ENCODE measurements at places on chromosomes 5 and 9.

- DNase-seq, result no peak
These were observed 55.9 kb upstream of the IL17B start for GRCh38 chr5:149435015-149435376.

DNA sequence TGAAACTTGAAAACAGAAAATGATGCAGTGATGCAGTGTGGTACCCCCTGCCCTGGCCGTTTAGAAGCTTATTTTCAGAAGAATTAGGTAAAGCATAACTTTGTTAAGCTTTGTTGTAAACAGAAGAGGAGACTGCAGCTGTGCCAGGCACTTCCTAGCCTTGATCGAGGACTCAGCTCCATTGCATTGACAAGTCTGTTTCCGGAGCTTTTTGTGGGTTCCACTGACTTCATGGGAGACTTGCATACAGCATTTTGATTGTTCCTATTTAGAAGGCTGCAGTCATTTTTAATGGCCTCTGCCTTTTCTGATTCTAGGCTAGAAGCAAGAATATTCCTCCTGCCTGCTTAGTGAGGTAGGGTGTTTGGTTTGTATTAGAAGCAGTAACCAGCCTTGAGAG is 12.3 kb downstream of the MVB12B start:
- no peak for DNase-seq

DNA sequence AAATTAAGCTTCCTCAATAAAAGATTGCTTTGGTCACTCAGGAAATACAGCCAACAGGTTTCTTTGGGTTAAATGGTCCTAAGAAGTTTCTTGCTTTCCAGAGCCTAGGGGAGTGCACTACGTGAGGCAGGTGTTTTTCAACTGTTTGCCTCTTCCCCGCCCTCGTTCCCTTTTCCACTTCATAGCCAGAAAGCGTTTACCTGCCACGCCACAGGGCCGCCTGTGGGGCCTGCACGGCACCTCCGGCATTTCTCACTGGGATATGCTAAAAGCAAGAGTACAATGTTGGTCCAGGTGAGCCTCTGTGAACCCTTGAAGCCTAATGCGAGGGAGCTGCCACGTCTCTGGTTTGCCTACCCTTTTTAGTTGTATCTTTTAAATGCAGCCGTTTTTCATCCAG is 167.6 kb upstream of the OTULINL start:
- DNase-seq, result no peak

DNA sequence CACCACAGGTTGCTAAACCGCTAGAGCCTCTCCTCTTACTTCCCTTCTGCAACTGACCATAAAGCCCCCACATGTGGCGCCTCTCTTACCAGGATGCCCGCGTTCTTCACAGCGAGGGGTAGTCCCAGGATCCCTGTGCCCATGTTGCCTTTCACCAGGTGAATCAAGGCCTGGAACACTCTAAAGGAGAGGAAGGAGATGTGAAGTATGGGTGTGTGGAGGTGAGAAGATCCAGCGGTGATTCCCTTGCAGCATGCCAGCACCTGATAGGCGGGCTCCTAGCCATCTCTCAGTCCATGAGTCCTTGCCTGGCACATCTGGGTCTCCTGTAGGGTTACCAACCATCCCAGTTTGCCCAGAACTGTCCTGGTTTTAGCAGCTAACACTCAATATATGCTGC is 3.3 kb downstream of the SLC36A2 start:
- DNase-seq, result no peak

- no peak for DNase-seq
These were observed 77.9 kb downstream of the NDFIP1 start for GRCh38 chr5:142186514-142186856.

DNA sequence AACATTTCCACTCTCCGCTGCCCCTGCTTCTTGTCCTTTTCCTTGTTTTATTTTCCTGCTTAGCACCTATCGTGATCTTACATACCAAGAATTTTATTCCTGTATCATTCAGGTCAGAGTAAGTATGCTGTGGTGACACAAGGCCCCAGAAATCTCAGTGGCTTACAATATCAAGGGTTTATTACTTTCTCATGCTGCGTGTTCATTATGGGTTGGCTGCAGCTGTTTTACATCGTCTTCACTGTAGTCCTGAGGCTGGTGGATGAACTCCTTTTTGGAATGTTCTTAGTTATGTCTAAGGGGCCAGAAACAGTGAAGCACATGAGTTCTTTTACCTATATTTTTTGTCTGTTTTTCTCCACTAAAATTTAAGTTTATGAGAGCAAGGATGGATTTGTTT is 51.2 kb downstream of the FCHO2 start:
- no peak for DNase-seq

GRCh38 chr9:78127279-78128225 is 95.9 kb upstream of the GNAQ start:
- DNase-seq, result no peak

- no peak for DNase-seq
These were observed 362.7 kb upstream of the RFX3 start for GRCh38 chr9:3888497-3888858.

- no peak for DNase-seq
These were observed at the start of gene FER for GRCh38 chr5:108747774-108748400. Gene FER (plus strand): TSS chr5:108747897. CDS start chr5:108798183, 50,286 bp downstream.

DNA sequence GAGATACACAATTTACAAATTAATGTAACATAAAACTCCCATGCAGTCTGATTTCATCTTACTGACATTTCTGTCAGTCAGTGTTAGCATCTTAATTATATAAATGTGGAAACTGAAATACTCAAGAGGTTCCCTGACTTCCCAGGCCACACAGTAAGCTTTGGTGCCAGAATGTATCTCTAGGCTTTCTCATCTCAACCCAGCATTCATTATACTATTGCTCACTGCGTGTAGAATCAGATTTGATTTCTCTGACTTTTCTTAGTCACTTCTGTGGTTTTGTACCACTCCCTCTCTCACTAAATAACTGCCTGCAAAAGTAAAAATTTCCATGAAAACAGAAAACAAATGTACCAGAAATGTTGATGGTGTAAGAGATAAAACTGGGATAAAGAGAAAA is 31.7 kb upstream of the CDKN2B start:
- no peak for DNase-seq

DNA sequence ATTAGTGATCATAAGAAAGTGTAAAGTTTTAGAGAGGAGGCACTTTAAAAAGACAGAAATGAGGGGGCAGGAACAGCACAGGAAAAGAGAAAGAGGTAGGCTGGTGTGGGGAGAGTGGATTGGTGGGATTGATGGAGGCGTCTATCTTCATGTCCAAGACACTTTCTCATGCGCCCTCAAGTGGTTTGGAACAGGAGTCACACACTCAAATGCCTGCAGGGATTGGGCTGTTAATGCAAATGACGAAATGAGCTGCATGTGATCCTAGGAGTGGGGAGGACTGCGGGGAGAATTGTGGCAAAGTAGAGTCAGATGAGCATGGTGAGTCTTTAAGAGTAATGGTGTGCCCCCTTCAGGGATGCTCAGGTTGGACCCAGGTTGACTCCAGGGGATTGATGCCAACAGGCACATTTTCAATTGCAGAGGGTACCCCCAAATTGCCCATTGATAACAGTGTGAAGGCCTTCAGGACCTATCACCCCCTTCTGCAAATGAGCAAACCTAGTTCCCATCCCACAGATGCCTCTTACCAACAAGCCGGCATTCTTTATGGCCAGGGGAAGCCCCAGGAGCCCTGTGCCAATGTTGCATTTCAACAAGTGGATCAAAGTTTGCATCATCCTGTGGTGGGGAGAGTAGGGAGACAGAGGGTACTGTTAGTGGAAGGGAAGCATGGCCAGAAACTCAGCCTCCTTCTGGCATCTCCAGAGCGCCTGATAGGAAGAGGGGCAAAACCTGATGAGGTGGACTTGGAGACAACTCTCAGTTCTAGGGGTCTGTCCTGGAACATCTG is 5.3 kb downstream of the SLC36A3 start:
- DNase-seq, result no peak

- no peak for DNase-seq
These were observed 27.7 kb downstream of the FGD3 start for GRCh38 chr9:92974761-92975755.

DNA sequence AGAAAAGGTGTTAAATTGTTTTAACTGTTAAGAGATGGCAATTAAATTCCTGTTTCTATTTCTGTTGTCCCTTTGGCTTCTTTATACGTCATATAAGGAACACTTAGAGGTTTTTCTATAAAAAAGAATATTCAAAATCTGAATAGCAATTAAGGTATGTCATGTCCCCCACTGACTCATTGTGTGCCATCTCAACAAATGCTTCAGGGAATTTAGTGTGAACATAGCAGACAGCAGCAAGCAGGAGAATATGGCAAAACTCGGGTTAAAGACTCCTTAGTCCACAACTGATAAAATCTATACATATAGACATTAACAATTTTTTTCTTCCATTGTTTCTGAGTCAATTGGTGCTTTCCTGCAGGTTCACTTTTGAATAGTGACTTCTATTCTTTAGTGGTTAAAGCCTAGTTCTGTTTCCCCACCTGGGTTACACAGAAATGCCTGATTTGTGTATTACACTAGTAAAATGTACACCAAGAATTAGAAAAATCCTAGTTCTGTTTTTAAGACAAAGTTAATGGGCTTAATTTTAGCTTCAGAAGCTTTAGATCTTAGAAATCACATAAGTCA is 17.9 kb upstream of the RPS23 start:
- no peak for DNase-seq

DNA sequence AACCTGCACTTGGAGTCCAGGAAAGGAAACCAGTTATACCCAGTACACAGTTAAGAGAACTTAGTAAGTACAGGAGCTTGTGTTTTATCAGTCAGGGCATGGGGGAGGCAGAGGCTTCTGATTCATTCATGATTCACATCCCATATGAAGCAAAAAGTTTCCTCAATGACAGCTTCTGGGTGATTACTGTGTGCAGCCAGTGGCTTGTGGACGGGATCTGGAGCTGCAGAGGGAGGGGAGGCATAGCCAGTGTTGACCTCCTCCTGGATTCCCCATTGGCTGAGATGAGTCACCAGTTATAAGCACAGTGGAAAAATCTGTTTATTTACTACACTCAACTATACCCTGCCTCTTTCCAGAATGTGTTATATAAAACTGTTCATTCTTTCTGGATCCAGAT is 17.7 kb downstream of the IL31RA start:
- no peak for DNase-seq

GRCh38 chr5:164302533-164303235 is 797.3 kb downstream of the MAT2B start:
- no peak for DNase-seq

GRCh38 chr5:66144834-66145390 is 812 bp downstream of the SREK1 start:
- DNase-seq, result no peak

DNA sequence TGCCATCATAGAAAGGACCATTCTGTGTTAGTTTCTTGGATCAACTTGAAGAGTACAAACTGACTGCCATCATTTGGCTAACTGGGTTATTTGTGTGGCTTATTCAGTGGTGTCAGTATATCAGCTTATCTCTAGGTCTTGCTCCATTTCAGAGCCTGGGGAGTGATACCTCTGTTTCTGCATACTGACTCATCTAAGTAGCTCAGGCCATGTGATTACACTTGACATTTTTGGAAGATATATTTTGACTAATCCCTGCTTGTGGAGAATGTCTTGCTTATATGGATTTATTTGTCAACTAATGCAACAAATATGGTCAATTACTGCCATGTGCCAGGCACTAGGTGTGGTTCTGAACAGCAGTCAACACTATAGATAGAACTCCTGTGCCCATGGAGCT is 311.7 kb downstream of the YTHDC2 start:
- no peak for DNase-seq

DNA sequence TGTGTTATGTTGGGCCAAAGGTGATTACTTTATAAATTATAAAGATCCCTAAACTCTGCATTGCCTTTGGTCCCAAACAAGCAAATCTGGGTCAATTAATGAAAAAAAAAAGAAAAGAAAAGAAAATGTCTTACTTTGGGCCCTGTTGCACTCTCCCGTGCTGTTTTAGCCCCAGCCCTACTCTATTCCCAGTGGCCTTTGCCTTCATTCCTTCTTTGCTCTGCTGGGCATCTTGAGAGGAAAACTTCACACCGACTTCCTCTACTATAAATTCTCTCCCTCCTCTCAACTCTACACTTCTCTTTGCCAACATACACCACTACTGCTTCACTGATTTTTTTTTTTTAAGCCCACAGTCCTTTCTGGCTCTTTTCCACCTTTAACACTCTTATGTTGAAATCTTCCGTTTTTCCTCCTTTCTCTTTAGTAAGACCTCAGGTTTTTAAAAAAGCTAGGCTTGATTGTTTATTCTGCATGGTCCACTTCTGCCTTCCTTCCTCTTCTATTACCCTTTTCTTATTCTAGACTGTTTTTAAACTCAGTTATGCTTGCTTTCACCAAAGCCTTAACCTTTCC is 4.5 kb upstream of the MSMP start:
- no peak for DNase-seq

DNA sequence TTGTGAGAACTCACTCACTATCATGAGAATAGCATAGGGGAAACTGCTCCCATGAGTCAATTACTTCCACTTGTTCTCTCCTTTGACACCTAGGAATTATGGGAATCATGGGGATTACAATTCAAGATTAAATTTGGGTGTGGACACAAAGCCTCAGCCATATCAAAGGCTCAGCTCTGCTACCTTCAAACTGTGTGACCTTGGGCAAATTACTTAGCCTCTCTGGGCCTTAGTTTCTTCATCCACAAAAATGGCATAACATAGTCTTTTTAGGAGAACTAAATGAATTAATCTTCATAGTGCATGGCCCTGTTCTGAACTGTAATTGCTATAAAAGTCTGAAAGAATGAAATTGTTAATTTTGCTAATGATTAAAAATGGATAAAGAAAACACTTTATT is 18.3 kb upstream of the CARTPT start:
- DNase-seq, result no peak

DNA sequence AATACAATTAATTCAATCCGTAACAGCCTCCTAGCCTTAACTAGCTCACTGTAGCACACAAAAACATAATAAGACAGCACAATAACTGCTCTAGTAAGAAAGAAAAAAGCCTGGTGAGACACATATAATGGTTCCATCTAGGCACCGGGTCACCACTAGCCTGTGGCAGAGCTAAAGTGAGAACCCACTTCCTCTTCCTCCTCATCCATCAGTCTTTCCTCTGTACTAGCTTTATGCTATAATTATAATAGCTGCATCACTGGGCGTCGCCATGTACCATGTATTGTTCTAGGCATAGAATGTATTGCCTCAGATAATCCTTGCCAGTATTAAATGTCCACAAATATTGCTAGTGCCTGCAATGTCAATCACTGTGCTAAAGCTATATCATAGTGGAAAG is 23.1 kb downstream of the ADRB2 start:
- DNase-seq, result no peak

GRCh38 chr9:106962122-106962521 is 99.2 kb downstream of the ZNF462 start:
- DNase-seq, result no peak

DNA sequence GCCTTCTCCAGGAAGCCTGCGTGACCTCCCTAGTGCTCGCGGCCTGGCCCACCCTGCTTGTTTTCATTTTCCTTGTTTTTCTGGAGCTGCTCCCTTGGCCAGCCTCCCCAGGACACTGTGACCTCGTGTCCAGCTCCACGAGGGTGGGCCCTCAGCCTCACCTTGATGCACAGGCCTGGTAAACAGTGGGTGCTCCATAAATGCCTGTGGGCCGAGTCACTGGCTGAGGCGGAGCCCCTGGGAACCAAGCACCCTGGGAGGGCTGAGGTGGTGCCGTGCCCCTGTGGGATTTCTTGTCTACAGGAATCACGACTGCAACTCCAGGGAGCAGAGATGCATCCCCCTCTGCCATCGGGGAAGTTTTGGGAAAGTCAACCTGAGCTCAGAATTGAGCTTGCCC is 17.2 kb downstream of the FAM163B start:
- DNase-seq, result no peak
